ENCODE measurements at places on chromosomes 12 and 14.

DNA sequence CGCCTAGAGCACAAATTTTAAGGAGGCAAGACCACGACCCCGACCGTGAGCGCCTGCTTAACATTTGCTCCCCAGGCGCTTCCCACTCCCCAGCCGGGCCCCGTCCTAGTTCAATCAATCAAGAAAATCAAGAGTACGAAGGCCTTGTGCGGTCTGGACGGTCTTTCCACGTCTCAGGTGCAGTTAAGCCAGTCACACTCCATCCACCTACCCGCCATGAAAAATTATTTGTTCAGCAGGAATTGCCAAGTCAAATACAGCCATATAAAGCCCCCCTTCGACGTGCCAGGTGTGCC, 603 bp upstream of the LRR1 start:
- no peak for DNase-seq

DNA sequence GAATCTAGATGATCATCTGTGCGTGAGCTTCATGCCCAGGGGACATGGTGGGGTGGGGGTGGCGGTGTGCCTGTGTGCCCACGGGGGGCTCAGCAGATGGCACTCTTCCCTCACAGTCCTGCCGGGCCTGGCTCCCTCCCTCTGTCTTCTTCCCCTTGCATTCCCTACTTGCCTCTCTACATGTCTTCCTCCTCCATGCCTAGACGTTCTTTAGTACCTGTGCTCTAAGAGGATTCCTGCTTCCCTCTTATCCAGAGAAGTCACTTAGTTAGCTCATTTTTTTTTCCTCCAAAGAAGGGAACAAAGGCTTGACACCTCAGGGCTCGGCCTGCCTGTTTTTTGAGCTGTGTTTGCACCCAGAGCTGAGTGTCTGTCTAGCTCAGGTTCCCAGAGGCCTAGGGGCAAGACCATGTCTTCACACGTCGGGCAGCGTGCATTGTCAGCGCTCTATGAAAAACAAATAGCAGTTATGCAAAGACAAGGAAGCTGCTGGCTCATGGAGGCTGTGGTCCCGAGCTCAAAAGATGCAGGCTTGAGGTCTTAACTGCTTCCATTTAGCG, 48.8 kb downstream of the NINJ2 start:
- no peak for DNase-seq

GRCh38 chr12:106170285-106170684, 31.5 kb upstream of the NUAK1 start:
- DNase-seq: no peak

DNA sequence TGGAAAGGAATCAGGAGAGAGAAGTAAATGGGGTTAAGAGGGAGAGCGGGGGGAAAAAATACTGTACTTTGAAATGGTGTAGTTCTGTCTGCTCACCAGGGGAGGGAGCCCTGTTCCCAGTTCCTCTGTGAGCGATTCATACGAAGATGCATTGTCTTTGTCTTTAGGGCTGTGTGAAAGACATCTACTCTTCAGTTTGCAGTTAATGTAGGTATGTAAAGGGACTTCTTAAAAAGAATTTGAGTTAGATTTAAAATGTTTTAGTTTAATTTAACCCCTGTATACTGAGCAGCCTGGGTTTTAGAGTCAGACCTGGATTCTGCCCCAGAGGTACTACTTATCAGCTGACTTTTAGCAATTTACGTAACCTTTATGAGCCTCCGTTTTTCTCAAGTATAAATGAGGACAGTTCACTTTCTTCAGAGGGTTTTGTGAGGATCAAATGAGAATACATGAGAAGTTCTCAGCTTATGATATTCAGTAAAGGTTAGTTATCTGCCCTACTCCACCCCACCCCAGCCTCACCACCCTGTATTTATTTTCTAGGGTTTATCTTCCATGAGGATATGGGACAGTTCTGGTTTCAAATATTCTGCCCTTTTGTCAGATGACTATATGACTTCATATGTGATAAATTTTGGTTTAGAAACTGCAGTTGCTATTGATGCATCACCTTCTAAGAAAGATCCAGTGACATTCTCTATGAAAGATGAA, 82.5 kb upstream of the EVL start:
- DNase-seq: peak; percentile 41

DNA sequence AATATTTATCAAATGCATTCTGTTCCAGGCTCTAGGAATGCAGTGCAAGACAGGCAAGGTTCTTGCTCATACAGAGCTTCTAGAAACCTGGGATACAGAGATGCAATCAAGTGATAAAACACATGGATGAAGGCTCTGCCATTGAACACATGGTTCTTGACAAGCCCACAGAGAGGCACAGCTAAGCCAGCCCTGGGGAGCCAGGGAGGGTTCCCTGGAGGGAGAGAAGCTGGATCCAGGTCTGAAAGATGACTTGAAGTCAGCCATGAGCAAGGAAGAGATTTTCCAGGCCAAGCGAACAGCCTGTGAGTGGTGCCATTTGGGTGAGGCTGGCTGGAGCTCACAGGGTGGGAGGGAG, 66.2 kb downstream of the IRF2BPL start:
- no peak for DNase-seq

- no peak for DNase-seq
Measured at GRCh38 chr14:39085933-39086332, 17.1 kb downstream of the SEC23A start.

DNA sequence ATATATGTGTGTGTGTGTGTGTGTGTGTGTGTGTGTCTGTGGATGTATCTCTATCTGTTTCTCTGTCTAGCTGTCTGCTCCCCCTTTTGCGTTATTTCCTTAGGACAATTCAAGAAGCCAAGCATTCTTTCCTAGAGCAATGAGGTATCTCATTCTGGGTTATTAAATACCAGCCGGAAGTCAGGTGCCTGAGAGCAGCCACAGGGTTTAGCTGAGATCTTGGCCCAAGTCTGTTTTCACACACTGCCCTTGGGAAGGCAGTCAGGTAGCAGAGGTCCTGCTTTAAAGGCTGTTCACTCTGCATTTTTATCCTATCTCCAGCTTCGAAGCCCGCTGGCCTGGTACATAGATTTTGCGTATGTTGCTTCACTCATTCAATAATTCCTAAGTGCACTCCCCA, 76.8 kb downstream of the TSPAN9 start:
- DNase-seq: no peak

DNA sequence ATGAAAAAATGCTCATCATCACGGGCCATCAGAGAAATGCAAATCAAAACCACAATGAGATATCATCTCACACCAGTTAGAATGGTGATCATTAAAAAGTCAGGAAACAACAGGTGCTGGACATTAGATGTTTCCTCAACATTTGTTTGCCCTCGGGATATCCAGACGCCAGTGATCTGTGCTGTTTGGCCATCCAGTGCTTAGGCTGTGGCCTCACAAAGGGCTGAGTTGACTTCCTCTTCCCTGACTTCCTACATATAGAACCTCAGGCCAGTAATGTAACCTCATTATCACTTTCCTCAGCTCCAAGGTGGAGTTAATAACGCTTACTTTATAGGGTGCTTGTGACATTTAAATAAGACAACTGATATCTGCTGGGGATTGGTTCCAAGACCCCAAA, 51.8 kb downstream of the SLC15A5 start:
- no peak for DNase-seq

DNA sequence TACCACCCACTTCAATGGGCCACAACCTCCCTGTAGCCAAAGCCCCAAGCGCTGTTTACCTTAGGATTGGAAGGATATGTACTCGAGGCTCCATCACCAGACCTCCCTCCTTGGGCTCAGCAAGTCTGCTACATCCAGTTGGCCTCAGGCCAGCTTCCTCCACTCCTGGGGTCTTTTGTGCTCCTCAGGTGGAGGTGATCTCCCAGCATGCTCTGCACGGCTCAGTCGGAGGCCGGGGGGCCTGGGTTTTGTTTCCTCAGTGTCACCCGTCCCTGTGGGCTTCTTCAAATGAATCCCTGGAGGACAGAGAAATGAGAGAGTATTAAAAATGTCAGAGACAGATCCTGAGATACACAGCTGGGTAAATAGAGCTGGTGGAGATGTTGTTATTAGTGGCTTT, 723.1 kb upstream of the TBX3 start:
- DNase-seq: no peak

DNA sequence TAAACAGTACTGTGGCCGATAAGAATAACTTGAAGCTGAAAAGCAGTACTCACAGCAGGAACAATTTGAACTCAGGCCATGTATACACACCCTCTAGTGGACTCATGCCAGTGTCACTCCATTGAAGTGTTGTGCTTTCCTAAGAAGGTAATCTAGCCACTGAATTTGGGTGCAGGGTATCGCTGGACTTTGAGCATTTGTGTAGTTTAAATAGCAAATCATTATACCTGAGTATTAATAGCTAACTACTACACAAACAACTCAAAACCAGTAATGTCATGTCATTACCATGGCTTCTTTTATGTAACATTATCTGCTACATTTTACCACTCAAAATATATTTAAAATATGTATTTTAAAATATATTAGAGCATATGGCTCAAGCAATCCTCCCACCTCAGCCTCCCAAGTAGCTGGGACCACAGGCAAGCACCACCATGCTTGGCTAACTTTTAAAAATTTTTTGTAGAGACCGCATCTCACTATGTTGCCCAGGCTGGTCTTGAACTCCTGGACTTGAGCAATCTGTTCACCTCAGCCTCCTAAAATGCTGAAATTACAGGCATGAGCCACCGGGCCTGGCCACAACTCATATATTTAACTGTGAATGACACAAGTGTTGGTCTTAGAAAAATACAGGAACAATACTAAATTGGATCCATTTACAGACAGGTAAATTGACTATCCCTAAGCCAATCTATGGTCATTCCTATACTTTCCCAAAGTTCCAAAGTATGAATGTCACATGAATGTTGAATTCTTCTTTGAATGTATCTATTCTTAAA, 25.6 kb upstream of the ARID4A start:
- DNase-seq: no peak

GRCh38 chr14:99361596-99362215, 89.7 kb upstream of the BCL11B start:
- DNase-seq: no peak

DNA sequence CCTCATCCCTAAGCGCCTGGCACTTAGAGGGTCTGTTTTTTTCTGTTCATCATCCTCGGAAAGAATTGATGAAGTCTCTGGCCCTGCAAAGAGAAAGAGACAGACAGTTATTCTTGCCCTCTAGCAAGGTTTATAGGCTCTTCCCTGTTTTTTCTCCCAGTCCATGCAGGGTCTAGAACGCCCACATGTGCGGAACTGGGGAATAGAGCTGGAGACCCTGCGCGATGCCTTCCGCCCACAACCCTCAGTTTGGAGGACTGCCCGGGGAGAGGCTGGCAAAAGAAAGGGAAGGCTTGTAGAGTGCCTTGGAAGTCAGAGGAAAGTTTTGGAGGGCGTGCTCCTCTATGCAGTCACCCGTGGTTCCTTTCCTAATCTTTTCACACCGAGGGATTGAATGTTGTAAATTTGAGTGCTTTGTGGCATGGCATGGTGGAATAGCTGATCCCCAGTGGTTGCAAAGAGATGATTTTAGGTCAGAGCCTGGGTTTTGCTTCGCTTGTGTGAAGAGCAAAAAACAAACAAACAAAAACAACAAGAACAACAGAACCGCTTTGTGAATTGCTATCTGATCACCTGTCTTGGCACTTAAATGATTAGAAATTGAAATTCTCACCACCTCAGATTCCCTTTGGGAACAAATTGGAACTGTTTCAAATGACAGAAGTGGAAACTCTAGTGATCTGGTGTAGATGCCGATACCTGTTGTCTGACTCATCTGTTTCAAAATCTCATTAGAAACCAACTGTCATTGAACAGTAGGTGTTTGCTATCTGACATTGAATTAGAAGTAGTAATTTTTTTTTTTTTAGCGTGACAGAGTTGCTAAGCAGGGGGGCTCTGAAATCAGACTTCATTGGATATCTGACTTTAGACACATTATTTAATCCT, 947 bp downstream of the GAS2L3 start:
- DNase-seq: no peak

All from activated T-helper 1 cell treated with Interleukin-2 at 50 U/mL for 16 hours (primary cell).